Amygdala (tissue), 56 donors: ENCODE measurements at places on chromosomes 6 and 20.
A peak's percentile ranks its signal among the peaks of the same experiment; 100 is the strongest.

- no peak for DNase-seq
Measured at GRCh38 chr6:41100871-41101287, 28.1 kb downstream of the NFYA start.

DNA sequence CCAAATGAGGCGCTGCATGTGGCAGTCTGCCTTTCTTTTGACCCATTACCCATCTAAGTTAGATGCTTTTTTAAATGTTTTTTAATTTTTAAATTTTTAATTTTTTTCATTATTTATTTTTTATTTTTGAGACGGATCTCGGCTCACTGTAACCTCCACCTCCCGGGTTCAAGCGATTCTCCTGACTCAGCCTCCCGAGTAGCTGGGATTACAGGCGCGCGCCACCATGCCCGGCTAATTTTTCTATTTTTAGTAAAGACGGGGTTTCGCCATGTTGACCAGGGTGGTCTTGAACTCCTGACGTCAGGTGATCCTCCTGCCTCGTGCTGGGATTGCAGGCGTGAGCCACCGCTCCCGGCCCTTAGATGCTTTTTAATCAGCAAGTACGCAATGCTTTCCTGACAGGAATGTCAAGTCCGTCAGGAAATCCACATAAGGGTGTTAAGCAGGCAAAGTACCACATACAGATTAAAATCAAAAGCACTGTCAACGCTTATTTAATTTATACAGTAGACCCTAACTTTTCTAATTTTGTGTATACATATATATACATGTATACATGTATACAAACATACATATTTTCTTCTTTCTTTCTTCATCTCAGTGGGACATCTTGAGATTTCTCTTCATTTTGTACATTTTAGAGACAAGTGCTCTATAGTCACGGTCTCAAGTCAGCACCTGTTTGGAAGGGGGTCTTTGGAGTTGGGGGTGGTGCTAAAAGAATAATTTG is 995 bp upstream of the GSTA4 start:
- no peak for DNase-seq

DNA sequence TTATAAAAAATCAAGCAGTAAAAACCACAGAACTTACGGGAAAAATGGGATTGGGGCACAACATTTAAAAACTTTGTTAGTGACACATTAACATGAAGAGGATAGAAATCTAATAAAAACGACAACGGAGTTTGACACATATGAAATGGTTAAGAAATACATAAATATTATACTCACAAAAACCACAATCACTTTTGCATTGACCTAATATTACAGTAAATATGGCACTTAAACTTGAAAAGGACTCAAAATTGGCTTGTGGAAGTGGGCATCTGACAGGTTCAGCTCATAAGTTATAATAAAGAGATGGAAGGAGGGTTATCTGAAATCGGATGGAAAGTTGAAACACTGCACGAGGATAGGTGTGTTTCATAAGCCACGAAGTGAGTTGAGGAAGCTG is 523.7 kb downstream of the TFAP2B start:
- DNase-seq = no peak

- DNase-seq = no peak
Measured at GRCh38 chr20:32875673-32876072, 16.9 kb downstream of the EFCAB8 start.

DNA sequence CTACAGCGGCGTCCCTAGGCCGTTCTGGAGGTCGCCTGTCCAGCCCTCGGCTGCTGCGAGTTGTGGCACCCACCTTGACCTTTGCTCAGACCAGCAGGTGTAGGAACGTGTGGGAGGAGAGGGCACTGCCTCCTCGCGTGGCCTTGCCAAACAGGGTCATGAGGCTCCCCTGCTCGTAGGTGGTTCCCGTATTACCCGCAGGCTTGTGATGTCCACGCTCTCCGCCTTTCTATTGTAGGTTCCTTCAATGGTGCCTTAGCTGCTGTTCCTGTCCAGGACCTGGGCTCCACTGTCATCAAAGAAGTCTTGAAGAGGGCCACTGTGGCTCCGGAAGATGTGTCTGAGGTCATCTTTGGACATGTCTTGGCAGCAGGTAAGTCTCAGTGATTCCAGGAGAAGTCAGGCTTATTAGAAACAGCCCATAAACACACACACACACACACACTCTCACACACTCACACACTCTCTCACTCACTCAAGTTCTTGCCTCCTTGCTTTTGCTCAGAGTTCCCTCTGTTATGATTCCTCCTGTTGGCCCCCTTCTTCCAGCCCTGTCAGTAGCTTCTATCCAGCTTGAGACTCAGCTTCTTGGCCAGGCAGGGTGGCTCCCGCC is 942 bp downstream of the ACAT2 start:
- DNase-seq = peak; percentile 61

DNA sequence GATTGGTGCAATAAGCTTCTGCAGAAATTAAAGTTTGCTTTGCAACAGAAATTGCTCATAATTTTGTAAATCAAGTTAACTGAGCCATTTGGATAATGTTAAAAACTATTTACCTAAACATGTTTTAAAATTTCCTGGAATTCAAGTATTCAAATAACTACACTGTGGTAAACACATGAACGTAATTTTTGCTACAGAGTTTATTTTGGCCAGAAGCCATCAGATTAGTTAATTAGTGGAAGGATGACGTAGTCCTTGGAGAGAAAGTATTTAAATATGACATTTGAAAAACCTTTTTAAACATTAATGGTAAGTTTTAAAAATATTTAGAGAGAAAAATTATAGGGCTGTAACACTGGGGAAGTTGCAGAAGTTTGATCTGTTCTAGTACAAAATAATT is 121.2 kb upstream of the UST start:
- no peak for DNase-seq

GRCh38 chr6:145028144-145028818 is 707.0 kb downstream of the EPM2A start:
- no peak for DNase-seq

- DNase-seq = no peak
Measured at GRCh38 chr6:14036911-14037310, 80.7 kb upstream of the CD83 start.

- no peak for DNase-seq
Measured at GRCh38 chr6:111661541-111662061, 55.9 kb upstream of the TRAF3IP2 start.

GRCh38 chr6:65116326-65116725 is 590.7 kb downstream of the EYS start:
- DNase-seq = no peak

GRCh38 chr6:27630727-27631608 is 158.1 kb upstream of the ZNF184 start:
- DNase-seq = no peak

DNA sequence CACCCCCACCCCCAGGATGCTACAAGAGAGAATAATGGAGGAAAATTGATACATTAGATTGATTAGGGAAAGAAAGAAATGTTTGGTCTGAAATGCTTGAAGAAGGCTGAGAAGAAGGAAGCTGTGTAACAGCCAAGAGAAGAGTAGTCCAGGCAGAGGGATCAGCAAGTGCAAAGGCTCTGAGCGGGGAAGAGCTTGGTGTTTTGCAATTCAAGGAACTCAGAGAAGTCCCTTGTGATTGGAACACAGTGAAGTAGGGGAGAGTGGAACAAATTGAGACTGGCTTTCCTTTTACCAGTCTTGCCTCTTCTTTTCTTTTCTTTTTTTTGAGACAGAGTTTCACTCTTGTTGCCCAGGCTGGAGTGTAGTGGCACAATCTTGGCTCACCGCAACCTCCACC is 76.6 kb upstream of the CHD6 start:
- DNase-seq = no peak
